ENCODE measurements at places on chromosomes 16 and 17. TPM values are rescaled to one million over a fixed set of nuclear protein-coding genes. Genes with fewer than 3 reads are reported as not detected.

Gene PSMB3
- total RNA-seq: 128 TPM

DNA sequence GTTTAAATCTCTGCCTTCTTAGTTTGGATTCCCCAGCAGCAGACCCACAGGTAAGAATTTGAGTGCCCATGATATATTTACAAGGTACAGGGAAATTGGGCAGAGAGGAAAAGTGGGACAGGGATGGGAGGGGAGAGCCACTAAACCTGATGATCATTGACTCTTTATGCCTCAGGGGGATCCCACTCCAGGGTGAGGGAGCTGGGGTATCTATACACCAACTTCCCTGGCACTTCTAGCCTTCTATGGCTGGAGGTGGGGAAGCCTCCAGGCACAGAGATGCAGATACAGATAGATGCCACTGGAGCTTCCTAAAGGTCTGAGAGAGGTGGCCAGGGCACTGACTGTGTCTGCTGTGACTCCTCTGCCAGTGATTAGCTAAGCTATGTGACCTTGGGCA, 256.4 kb downstream of the KATNIP start:
- H3K4me1 ChIP-seq: no peaks in the 10 kb centered on the region
- no peak overlapping the region for H3K4me3 ChIP-seq
- H3K36me3 ChIP-seq: no peaks in the 10 kb centered on the region
- H3K27ac ChIP-seq: no peak overlapping the region
- H3K27me3 ChIP-seq: peaks cover 10% of the 10 kb centered on the region
- no peak for DNase-seq

DNA sequence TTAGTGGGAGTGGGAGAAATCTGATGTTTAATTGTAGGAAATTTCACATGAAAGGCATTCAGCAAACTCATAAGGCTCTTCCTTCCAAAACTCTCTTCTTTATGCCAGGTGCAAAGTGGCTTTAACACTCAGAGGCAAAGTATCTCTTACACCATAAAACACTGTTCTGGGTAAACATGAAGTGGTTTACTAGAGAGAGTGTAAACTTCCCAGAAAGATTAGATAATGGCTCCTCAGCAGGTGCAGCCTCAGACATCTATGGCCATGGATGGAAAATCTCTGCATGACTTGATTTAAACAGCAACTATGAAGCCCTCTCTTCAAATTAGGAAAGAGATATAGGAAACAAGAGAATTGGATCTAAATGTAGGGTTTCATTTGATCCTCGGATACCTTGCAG, 583.1 kb upstream of the SALL1 start:
- no peaks in the 10 kb centered on the region for H3K4me1 ChIP-seq
- H3K27me3 ChIP-seq: no peaks in the 10 kb centered on the region
- no peak overlapping the region for H3K27ac ChIP-seq
- no peak overlapping the region for H3K4me3 ChIP-seq
- no peak for DNase-seq

Gene CSH1
- total RNA-seq: not detected

Gene KRTAP4-9
- total RNA-seq: not detected

DNA sequence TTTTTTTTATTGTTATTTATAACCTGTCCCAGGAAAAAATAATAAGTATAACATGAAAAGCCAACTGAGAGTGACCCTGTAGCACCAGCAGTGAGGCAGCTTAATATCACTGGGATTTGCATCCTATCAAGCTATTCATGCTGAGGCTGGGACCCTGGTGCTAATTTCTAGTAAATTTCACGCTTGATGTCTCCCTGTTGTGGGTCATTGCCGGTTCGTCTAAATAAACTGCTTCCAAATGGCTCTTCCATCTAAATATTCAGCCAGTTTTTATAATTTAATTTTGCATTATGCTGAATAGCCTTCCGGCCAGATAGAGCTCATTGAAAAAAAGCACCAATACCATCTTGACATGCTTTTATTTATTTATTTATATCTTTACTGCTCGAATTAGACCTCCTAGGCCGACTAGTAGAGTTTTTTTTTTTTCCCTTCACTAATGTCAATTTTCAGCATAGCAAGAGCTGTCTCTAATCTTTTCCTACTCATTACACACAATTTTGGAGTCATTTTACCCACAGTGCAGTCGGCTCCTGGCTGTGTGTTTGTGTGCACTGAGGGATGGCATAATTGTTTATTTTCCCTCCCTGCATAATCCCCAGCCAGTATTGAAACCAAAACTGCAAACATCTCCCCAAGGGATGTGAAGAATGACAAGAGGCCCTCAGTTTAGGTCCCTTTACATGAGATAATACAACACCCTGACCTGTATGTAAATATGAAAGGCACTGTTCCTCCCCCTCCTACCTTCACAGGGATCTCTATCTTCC, 168.8 kb downstream of the AATF start:
- no peaks in the 10 kb centered on the region for H3K4me1 ChIP-seq
- no peaks in the 10 kb centered on the region for H3K27me3 ChIP-seq

GRCh38 chr16:71569621-71570020, 7.3 kb downstream of the TAT start:
- H3K4me1 ChIP-seq: peaks cover 22% of the 10 kb centered on the region
- no peak overlapping the region for H3K4me3 ChIP-seq
- H3K27me3 ChIP-seq: no peaks in the 10 kb centered on the region
- DNase-seq: peak; percentile 52
- no peaks in the 10 kb centered on the region for H3K36me3 ChIP-seq
- H3K27ac ChIP-seq: no peak overlapping the region

GRCh38 chr16:25110387-25110947, 1.1 kb upstream of the LCMT1 start:
- peak overlapping the region; percentile 87 for H3K27ac ChIP-seq
- no peak for DNase-seq

GRCh38 chr17:49362723-49363117, 670 bp upstream of the ZNF652 start:
- H3K27me3 ChIP-seq: no peaks in the 10 kb centered on the region
- no peak for DNase-seq
- peak overlapping the region; percentile 94 for H3K27ac ChIP-seq
- H3K36me3 ChIP-seq: no peaks in the 10 kb centered on the region
- H3K4me3 ChIP-seq: peak overlapping the region; percentile 92
- peaks cover 36% of the 10 kb centered on the region for H3K4me1 ChIP-seq

- no peak overlapping the region for H3K27ac ChIP-seq
- H3K4me1 ChIP-seq: peaks cover 7% of the 10 kb centered on the region
- peaks cover 25% of the 10 kb centered on the region for H3K36me3 ChIP-seq
- H3K27me3 ChIP-seq: no peaks in the 10 kb centered on the region
These were observed 21.9 kb downstream of the ZNF750 start for GRCh38 chr17:82817947-82818346.

- peaks cover 84% of the 10 kb centered on the region for H3K36me3 ChIP-seq
- peaks cover 41% of the 10 kb centered on the region for H3K4me1 ChIP-seq
- H3K27ac ChIP-seq: no peak overlapping the region
- H3K4me3 ChIP-seq: no peak overlapping the region
- DNase-seq: no peak
- no peaks in the 10 kb centered on the region for H3K27me3 ChIP-seq
These were observed 11.2 kb upstream of the NUDT16L1 start for GRCh38 chr16:4682084-4682591.

DNA sequence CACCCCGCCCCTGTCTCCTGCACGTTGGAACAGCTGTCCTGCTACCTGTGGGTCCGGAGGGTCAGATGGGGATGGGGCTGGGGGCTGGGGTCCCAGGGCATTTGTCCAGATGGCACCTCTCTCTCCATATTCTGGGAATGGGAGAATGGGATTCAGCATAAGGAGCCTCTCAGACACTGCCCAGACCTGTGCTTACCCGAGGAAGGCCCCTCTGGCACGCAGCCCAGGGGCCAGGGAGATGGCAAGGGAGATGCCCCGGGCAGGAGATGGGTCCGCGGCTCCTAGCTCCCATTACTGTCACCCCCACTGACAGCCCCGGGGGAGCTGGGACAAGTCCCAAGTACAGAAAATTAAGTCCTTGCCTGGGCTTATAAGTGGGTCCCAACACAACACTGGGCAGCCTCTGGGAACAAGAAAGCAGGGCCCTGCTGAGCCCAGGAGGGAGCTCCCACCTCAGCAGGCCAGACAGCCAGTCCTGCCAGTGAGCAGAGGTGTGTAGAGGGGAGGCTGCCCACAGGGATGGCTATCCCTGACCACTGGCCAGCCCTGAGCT, 1.8 kb downstream of the VASN start:
- no peak for DNase-seq
- H3K27ac ChIP-seq: peak overlapping the region; percentile 77
- peaks cover 92% of the 10 kb centered on the region for H3K4me1 ChIP-seq
- H3K4me3 ChIP-seq: peak overlapping the region; percentile 74
- H3K27me3 ChIP-seq: no peaks in the 10 kb centered on the region
